ENCODE measurements at places on chromosomes 7 and 10. TPM values are rescaled to one million over a fixed set of nuclear protein-coding genes. Genes with fewer than 3 reads are reported as not detected.

GRCh38 chr7:115680921-115681320 lies 349.6 kb downstream of the TFEC start:
- no peak for DNase-seq

Gene GIMAP6
- not detected for total RNA-seq

Gene MET
- total RNA-seq: 179 TPM

Gene TUBAL3
- total RNA-seq: 0.73 TPM

DNA sequence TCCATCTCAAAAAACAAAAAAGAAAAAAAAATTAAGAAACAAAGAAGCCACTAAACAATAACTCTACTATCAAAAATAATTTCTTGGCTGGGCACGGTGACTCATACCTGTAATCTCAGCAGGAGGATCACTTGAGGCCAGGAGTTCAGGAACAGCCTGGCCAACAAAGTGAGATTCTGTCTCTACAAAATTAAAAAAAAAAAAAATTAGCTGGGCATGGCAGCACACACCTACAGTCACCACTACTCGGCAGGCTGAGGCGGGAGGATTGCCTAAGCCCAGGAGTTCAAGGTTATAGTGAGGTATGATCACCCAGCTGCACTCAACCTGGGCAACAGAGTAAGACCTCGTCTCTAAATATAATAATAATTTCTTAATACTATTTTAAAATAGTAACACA lies 69.0 kb downstream of the PARD3 start:
- DNase-seq: peak; percentile 71

Gene C10orf67
- total RNA-seq: 1.8 TPM

- DNase-seq: no peak
Observed at GRCh38 chr10:124407456-124407855, 11.3 kb downstream of the OAT start.

DNA sequence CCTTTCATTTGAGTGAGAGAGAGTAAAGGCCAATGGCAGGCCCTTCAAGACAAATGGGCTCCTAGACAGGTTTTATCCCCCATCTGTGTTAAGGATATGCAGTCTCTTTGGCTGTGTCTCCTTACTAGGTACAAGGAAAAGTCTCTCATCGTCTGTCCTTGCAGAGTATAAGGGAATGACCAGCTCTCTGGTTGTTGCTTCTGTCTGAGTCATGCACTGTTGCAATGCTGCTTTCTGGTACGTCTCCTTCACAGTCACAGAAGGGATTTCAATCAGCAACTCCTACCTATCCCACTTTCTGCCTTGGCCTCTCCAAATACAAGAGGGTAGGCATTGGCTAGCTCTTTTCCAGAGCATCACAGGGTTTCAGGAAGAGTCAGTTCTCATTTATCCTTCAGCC lies 48.1 kb downstream of the CTTNBP2 start:
- peak; percentile 57 for DNase-seq

Gene PHKG1
- 0.33 TPM for total RNA-seq

Measured in mammary epithelial cell (primary cell).